Fibroblast of lung (primary cell): ENCODE measurements at places on chromosomes 3 and 15.

DNA sequence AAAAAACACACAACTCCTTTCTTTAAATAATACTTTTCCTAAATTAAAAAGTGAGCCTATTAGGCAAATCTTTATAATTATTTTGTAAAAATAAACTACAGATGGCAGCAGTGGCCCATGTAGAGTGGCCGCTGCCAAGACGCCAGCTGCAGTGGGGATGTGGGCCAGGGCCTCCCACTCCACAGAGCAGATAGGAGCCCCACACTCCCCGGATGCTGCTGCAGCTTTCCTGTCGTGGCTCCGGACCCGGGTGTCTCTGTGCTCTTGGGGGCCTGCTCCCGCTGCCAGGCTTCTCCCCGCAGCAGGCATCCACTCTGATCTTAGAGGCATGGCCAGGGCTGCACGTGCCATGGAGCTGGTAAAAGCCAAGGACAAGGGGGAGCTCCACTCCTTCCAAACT, 67.5 kb downstream of the PROS1 start:
- no peak for DNase-seq

DNA sequence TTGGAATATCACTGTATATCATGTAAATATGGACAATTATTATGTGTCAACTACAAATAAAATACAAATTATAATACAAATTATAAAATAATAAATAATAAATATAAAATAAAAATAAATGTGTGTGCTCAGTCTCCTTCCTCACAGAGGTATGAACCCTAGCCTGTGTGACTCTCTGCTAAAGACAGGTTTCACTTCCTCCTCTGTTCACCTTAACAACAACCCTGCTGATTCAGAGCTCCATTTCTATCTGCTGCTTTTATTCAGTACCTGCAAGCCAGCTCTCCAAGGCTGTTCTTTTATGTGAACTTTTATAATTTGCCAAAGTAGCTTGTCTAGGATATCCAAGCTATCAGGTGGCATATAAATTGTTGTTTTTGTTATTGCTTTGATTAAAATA, 610.7 kb upstream of the GRM7 start:
- DNase-seq = no peak

- DNase-seq = no peak
Measured at GRCh38 chr3:107775974-107776373, 253.2 kb downstream of the BBX start.

- DNase-seq = no peak
Measured at GRCh38 chr3:59404851-59405250, 355.0 kb upstream of the CFAP20DC start.

DNA sequence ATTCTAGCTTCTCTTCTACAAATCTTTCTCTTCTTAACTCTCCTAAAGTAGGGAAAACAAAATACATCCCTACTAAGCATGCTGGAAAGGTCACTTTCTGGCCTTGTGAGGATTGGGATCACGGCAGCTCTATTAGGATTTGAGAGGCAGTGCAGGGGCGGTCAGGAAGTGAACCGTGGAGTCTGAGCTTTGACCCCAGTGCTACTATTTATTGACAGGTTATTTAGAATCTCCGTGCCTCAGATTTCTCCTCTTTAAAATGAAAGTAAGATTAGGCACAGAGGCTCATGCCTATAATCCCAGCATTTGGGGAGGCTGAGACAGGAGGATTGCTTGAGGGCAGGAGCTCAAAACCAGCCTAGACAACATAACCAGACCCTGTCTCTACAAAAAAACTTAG, 42.0 kb upstream of the CHRM5 start:
- no peak for DNase-seq

GRCh38 chr3:139157161-139157932, 112.7 kb upstream of the PRR23C start:
- DNase-seq = no peak

DNA sequence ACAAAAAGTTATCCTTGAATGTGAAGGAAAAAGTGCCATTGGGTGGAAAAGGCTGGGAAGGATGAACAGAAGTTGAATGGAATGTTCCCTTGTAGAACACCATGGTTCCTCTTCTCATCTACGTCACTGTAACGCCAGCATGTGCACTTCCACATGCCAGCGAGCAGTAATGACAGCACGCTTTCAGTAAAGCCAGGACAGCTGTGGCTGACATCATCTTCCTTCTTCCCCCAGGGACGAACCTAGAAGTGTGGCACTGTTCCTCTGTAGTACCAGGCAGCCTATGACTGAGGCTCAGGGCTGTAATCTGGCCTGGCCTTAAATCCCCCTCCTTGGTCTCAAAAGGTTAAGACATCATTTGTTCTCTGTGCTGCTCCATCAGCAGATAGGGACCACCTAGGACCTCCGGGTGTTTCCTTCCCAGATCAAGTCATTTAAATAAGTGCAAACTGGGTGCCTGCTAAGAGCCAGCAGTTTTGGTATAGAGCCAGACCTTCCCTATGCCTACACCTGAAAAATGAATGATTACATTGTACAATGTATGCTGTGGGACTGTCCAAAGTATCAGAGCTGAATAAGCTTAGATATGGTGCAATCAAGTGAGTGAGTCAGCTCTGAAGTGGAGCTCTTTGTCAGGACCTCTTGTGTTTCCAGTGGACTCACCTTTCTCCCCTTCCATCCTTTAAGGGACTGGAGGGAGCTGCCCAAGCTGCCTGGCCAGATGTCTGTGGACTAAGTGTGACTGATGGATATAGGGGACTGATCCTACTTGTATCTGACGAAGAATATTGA, 5.6 kb upstream of the SRPRB start:
- DNase-seq = no peak

DNA sequence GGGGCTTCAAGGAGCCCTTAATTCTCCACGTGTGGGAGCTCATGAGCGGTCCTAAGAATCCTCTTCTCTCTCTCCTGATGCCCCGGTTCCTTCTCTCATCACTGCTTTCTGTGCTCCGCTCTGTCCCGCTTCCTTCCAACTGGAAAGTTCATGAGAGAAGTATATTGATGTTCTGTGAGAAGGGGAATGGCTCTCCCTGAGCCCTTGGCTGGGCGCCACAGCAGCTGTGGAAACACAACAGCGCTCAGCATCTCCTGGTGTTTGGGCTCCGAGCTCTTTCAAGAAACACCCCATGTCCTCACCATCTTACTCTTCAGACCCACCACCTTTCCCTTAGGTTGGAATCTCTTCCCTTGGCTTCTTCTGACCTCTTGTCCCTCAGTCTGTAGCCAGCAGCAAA, 161.7 kb downstream of the VGLL4 start:
- peak; percentile 72 for DNase-seq

DNA sequence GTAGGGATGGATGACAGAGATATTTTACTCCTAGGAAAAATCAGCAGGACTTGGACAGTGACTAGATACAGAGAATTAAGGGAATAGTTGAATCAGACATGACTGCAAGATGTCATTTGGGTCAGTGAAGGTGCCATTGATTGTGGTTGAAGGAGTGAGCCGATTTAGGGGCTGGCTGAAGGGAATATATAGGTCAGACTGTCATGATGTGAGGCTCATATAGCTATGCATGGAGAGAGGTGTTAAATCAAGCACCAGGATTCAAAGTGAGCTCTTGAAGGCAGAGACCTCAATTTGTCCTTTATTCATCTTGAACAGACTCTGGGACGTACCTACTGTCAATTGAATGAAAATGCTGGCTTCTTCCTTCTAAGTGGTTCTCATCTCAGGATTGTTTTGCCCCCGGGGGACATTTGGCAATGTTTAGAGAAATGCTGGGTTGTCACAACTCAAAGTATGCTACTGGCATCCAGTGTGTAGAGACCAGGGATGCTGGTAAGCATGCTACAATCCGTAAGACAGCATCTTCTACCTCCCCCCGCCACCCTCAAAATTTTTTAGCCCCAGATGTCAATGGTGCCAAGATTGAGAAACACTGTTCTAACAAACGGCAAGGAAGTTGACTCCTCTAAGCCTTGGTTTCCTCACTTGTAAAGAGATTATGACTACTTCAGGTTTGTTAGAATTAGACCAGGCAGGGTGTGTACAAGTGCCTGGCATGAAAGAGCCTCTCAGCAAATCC, 7.8 kb downstream of the ATP2C1 start:
- no peak for DNase-seq

DNA sequence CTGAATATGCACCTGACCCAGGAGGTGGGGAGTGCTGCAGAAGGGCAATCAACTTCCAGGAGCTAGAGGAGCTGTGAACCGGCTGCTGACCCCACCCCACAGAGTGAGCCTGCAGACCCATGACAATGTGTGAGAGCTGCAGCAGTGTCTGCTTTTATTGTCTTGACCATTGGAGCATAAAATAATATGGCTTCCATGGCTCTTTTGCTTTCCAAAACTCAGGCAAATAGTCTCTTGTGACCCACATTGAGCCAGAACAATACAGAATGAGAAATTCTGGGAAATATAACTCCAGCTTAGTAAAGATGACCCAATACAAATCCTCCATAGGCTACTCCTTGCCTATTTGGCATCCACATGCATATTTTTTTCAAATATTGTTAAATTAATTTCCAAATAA, 309.6 kb downstream of the PYDC2 start:
- no peak for DNase-seq

DNA sequence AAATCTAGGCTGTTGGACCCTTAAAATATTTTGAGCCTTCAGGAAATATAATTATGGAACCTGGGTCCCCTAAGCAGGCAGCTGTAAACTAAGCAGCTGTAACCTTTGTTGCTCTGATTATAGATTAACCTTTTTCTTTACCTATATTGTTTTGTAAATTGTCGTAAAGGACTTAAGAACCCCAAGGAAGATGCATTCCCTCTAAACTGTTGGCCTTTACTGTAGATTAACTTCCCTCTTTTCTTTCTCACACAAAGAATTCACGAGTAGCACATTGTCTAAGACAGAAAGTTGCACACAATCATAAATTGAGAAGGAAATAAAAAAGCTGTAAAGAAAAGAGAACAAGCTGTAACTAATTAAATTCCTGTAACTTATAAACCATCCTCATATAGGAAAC, 877.3 kb downstream of the ROBO2 start:
- DNase-seq = no peak

DNA sequence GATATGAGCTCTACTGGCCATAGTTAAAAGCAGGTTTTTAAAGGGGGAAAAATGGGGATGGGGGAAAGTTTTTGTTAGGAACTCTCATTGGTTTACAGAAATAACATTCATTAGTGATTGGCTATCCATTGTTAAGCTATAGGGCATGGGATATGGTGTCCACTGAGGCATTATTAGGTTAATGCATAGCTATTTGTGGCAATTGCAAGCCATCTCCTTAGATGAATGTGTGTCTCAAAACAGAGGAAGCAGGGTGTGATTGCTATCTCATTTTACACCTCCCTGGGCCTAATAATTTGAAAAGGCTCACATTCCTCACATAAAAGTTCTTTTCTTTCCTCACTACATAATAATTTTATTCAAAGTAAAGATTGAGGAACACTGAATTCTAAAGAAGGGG, 396.6 kb downstream of the TAFA4 start:
- DNase-seq = no peak

- no peak for DNase-seq
Measured at GRCh38 chr15:63600001-63600615, 2.9 kb downstream of the FBXL22 start.

DNA sequence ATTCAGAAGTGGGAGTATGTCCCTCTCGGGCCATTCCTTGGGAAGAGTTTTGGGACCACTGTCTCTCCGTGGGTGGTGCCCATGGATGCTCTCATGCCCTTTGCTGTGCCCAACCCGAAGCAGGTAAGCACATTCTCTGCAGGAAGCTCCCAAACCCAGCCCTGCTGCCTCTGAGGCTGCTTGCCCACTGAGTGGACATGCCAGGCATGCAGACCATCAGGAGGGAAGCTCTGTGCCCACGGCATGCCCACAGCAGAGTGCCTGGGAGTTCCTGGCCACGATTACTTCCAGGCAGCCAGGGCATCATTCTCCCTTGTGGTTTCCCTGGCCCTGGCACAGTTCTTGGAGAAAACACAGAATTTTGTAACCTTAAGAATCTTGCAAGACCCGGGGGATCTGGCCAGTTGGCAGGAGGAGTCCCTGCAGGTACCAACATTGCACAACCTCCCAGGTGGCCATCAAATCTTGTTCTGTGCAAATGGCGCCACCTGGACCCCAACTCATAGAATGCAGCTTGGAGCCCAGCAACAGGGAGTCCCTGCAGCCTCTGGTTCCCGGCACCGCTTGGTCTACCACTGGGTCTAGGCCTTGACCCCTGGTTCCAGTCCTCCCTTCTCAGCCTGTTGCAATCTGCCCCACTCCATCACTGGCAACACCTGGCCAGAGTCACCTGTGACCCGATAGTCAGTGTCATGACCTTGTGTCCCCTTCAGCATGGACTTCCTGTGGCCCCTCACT, 20.4 kb downstream of the FAH start:
- DNase-seq = peak; percentile 36

- DNase-seq = peak; percentile 11
Measured at GRCh38 chr15:101023501-101024072, 104.4 kb downstream of the LRRK1 start.

GRCh38 chr15:41006479-41006878, 53.2 kb downstream of the CHAC1 start:
- DNase-seq = no peak

DNA sequence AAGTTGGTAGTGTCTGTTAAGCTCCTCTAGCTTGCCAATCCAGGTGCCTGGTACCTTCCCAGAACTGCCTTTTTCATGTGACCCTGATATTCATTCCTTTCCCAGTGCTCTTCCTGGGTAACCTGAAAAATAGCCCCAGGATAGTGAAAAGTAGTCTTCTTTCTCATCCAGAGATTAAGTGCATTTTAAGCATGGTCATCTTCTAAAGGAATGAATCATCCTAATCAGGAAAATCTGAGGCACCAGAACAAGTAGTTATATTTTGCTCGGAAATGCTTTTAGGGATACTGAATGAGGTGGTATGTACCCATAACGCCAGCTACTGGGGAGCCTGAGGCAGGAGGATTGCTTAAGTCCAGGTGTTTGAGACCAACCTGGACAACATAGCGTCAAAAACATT, 23.1 kb upstream of the PDCD6IP start:
- no peak for DNase-seq

- DNase-seq = no peak
Measured at GRCh38 chr15:40285151-40285550, 2.3 kb upstream of the ANKRD63 start.

DNA sequence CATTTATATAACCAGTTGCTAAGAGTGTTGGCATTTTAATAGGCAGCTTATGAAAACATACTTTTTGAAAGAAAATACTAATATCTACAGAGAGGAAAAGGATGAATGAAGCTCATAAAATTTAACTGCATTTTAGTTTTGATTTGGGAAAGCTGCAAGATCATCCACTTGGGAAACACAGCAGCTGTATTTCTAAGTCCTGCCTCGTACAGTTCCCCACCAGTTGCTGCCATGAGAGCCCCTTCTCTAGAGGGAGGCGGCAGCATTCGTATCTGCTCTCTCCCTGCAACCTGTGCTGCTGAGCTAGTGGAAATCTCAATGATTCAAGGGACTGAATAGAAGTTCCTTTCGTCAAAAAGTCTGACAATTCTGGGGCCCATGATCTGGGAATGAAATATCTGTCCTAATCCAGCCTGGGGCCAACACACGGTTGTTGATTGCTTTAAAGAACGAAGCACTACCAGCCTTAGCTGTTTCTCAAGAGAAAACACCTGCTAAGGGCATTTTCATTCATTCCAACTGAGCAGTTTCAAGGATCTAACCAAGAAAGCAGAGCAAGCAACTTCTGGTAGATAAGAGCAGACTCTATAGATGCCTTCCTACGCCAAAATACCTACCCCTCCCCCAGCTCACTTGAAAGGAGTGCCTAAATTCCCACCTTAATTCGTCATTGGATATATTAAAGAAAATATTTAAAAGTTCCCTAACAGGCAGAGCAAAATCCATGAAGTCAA, 223.7 kb downstream of the MAGI1 start:
- DNase-seq = no peak
